ENCODE measurements at places on chromosomes 4 and X.

- no peak for DNase-seq
These were observed 3.0 kb downstream of the ATP2B3 start for GRCh38 chrX:153520287-153520917.

GRCh38 chr4:83178029-83178428, 63.5 kb upstream of the PLAC8 start:
- DNase-seq = no peak

DNA sequence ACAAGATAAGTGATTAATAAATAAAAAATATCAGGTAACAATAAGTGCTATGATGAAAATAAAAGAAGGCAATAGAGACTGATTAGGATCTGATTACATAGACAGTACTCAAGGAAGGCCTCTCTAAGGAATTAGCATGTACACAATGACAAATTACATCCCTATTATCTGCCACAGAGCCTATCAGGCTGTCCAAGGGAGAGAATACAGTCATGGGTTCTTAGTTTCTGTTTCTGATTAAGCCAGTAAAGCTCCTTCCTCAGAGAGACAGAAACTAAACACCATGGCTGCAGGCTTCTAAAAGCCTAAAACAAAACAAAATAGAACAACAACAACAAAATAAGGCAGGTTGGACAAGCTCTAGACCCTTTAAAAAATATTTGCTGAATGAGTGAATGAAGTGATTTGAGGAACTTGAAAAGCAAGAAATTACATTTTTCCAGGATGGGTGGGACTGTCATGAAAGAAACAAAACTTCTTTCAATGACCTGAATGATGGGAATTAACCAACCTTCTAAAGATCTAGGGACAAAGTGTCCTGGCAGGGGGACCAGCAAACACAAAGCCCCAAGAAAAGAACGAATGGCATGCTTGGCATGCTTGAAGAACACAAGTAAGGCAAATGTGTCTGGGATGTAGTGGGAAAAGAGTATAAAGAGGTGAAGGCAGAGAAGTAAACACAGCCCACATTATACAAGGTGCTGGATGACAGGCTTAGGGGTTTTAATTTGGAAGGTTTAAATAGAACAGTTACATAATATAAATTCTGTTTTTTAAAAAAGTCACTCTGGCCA, 44.1 kb downstream of the NAA11 start:
- DNase-seq = no peak

GRCh38 chrX:20969565-20969964, 404.7 kb upstream of the CNKSR2 start:
- no peak for DNase-seq

GRCh38 chrX:80004458-80004857, 10.1 kb upstream of the TBX22 start:
- DNase-seq = no peak

GRCh38 chr4:75302648-75303047, 211.6 kb downstream of the RCHY1 start:
- no peak for DNase-seq

All from activated T-cell treated with anti-CD3 and anti-CD28 coated beads, Interleukin-2, amount 50 U/mL, for 4 hours (primary cell).